ENCODE measurements at places on chromosomes 2 and 18. TPM values are rescaled to one million over a fixed set of nuclear protein-coding genes. Genes with fewer than 3 reads are reported as not detected.

Gene ZC3H6
- total RNA-seq: 21.9 TPM

- DNase-seq: no peak
These were observed 92.2 kb upstream of the TGFA start for GRCh38 chr2:70645733-70646419.

Gene NEUROD1
- not detected for total RNA-seq

Gene GPR45
- total RNA-seq: not detected

Gene IL36A
- total RNA-seq: not detected

- DNase-seq: no peak
These were observed 21.9 kb downstream of the RPIA start for GRCh38 chr2:88713408-88713807.

DNA sequence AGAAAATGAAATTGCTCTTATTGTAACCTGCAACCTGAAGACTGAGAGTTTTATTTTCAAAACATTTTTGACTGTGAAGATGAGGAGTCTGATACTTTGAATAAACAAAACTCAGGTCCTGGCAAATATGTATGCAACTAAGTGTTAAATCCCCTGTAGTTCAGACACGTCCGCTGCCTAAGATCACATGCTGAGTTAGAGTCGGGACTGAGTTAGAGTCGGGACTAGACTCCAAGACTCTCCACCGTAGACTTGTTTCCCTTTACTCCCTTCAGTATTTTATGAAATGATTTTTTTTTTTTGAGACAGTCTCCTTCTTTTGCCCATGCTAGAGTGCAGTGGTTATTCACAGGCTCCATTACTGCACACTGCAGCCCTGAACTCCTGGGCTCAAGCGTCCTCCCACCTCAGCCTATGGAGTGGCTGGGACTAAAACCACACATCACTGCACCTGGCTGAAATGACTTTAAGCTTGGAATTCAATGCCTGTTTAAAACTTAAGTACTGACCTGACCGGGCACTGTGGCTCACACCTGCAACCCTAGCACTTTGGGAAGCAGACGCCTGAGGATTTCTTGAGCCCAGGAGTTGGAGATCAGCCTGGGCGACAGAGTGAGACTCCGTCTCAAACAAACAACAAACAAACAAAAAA, 28.0 kb upstream of the PMAIP1 start:
- no peak for DNase-seq

GRCh38 chr2:173028141-173028540, 47.5 kb upstream of the MAP3K20 start:
- DNase-seq: no peak

GRCh38 chr2:25388491-25388890, 46.8 kb upstream of the DNMT3A start:
- DNase-seq: no peak

Gene CRYGD
- not detected for total RNA-seq

DNA sequence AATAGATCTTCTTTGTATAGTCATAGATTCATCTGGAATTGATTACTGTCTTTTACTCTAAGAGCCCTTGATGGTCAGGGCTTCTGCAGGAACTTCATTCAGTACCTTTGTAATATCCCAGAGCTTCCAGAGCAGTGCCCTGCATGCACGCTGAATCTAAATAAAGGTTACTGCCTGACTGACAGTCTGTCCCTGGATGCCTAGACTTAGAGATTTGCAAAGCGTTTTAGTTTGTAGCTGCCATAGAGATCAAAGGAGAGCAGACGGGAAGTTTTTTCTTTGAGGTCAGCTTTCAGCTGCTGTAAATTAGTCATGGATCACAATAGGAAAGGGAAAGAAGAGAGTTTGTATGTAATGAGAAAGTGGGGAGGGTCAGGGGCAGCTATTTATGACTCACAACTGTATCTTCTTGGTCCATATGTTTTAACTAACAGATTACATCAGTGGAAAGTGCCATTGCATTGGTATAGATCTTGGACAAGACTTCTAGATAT, 45.2 kb upstream of the NYAP2 start:
- DNase-seq: no peak

- no peak for DNase-seq
These were observed 102.4 kb downstream of the AOX1 start for GRCh38 chr2:200687922-200688920.

GRCh38 chr2:149409506-149409905, 79.1 kb downstream of the LYPD6 start:
- no peak for DNase-seq

DNA sequence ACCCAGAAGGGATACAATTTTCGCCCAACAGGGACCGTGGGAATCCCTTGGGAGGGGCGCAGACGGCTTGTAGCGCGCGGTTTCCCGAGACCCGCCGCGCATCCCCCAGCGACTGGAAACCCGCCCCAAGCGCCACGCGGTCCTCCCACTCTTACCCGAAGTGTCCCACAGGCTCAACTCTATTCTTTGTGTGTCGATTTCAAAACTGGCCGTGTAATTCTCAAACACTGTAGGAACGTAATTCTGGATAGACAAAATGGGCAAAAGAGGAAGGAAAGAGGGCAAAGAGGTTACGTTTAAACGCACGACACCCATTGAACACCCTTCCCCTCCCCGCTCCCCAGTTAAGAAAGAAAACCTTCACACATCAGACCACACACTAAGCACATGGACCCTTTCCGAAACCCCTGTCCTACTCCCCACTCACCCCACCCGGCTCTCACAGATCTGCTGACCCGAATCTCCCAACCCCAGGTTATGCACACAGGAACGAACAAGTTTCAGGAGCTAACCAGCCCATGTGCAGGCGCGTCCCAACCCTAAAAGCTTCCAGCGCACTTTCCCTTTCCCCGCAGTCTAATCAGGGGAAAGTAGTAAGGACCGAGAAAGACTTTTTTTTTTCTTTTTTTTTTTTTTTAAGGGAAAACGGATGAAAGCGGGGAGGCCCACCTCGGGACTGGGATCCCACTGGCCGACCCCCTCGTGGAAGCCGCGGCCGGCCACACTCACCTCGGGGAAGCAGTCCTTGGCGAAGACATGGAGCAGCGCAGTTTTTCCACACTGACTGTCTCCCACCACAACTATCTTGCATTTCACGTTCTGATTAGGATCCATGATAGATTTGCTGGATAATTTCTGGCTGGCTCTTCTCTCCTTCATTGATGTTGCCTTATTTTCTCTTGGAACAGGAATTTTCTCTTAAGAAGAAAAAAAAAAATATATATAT, 655 bp downstream of the RND3 start:
- DNase-seq: no peak

DNA sequence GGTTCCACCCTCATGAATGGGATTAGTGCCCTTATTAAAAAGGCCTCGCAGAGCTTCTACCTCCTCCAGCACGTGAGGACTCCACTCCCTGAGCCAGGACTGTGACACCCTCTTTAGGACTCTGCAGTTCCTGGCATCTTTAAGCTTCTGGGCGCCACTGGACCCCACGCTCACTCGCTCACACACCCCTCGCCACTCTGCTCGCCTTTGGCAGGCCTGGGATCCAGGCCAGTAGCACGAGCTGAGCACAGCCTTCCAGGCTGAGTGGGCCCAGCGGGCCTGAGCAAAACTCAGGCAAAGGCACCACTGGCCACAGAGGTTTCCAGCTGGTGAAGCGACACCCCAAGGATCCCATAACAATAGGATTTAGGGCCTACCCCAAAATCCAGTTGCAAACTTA, 107.9 kb upstream of the GPC1 start:
- DNase-seq: no peak

GRCh38 chr2:36653155-36653554, 43.4 kb upstream of the VIT start:
- DNase-seq: no peak

- DNase-seq: no peak
These were observed 132.1 kb downstream of the SH3RF3 start for GRCh38 chr2:109260886-109261700.

Gene GPR75
- total RNA-seq: 5.8 TPM

DNA sequence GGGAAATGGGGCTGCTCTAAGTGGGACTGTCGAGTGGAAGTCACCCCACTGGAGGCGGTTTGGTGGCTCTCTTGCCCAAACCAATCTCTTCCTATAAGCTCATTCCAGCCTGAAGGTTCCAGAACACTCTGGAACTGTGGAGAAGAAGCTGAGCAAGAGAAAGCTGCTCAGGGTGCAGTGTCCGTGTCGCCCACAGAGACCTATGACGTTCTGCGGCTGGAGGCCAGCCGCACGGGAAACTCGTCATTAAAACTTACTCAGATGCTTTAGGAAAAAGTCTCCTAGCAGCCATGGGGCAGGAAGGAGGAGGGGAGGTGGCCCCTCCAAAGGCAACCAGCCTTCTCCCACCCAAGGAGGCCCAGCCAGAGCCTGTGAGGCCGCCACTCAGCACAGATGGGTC, 41.7 kb downstream of the ADCY3 start:
- no peak for DNase-seq

GRCh38 chr2:175147186-175147585, 20.8 kb downstream of the ATF2 start:
- DNase-seq: no peak

DNA sequence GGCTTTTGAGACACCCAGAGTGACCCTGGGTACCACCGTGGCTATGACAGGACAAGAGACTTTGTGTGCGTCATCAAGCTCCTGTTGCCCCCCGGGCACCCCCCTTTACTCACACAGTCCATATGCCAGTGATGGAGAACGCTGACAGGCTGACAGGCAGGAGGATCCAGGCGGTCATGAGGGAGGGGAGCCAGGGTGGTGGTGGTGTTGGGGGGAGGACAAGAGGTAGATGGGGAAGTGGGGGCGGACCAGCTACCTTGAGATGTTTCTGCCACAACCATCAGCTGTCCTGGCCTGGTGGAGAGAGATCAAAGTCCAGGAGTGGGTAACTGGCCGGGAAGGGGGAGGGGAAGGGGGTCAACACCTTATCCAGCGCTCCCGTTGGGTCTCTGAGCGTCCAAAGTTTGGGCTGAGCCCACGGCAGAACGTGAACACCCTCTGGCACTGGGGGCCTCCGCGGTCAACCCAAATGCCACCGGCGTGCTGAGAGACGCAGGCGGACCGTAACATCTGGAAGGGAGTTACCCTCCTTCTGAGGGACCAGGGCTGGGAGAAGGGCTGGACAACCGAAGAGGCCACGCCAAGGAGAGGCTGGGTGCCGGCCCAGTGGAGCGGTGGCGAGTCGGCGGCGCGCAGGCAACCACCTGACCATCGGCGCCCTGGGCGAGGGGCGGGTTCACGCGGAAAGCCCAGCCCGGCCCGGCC, 575 bp downstream of the TMEM150A start:
- no peak for DNase-seq

Gene ACTG2
- not detected for total RNA-seq
